ENCODE measurements at places on chromosomes 4 and X.

- no peak for DNase-seq
Measured at GRCh38 chr4:161167539-161167938, 996.3 kb downstream of the FSTL5 start.

DNA sequence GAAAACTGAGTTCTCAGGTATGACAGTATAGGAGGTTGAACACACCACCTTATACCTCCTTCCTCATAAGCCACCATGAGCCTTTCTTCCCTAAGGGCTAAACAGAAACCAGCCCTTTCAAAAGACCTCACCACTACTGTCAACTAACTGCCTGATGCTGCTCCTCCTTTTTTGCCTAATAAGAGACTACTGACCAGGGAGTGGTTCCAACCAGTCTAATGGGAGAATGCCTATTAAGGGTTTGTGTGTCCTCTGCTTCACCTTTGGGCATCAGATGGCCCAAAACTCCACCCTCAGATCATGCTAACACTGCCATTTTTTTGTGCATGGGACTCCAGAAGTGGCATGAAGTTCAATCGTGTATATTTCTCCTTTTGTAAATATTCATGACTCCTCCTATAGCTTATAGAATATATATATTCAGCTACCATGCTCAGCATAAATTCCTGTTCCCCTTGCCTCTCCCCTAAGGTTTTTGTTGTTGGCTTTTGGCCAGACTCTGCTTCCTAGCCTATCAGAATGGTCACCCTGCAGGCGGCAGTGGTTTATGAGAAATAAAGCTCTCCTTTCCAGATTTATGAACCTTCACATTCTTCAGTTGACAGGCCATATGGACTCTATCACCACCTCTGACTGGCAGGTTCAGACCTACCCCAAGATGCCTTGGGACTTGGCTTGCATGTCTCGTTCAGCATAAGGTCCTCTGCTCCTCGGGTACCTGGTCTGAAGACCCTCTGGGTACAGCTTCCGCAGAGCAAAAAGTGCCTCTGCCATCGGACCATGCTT is 28.2 kb downstream of the FGFBP1 start:
- no peak for DNase-seq

GRCh38 chr4:1000686-1001260 is 7.6 kb upstream of the SLC26A1 start:
- no peak for DNase-seq

GRCh38 chrX:148498067-148498466 is 2.4 kb upstream of the AFF2 start:
- DNase-seq: no peak

- DNase-seq: no peak
Measured at GRCh38 chrX:24703185-24703494, 9.4 kb downstream of the POLA1 start.

DNA sequence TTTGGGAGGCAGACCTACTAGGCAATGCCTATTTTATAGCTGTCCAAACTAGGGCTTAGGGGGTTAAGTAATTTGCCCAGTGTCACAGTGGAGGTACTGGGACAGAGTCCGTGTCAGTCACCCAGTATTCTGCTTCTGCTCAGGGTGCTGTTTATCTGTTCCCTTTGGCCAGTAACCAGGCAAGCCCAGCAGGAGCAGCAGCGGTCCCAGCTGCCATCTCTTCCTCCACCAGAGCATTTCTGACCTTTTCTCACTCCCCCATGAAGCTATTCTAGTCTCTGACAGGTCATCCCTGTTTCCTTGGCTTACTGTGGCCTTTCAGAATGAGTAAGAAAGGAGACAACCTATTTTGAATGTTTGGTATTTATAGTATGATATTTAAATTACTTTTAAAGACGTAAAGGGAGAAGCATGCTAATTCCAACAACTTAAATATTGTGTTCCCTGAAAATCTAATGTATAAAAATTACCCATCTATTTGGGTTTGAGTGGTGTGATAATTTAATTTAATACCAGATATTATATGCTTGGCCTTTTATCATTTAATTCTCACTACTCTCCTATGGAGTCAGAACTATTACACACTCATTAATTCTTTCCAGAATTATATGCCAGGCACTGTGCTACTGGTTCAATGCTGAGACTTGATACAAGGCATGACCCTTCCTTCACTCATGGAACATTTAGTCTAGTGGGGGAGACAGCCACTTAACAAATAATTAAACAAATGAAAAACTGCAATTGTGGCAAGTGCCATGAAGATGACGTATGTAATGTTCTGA is 60.6 kb downstream of the RPS6KA3 start:
- DNase-seq: no peak

- no peak for DNase-seq
Measured at GRCh38 chrX:101764538-101764937, 104.9 kb upstream of the ARMCX2 start.

Data from midbrain (tissue), 1 donor.